Kidney epithelial cell (primary cell): ENCODE measurements at places on chromosomes 11 and 22. TPM values are rescaled to one million over a fixed set of nuclear protein-coding genes. Genes with fewer than 3 reads are reported as not detected.
A peak's percentile ranks its signal among the peaks of the same experiment; 100 is the strongest.

DNA sequence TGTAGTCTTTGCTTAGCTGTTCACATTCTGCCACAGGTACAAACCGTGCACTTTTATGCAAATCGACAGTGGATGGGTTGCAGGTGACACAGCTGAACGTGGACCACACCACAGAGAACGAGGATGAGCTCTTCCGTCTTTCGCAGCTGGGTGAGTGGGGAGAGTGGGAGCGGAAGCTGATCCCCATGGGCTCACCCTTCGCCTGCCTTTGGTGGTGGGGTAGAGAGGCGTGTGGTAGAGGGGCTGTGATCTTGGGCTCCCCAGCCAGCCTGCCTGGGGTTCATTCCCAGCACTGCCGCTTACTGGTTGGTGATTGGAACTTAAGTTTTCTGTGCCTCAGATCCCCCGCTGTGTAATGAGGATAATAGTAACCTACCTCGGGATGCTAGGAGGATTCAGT lies 19.1 kb downstream of the TAB1 start:
- no peak for DNase-seq

- no peak for DNase-seq
Observed at GRCh38 chr11:26095340-26095739, 236.6 kb upstream of the ANO3 start.

IGLL5 gene
- not detected in 2 replicates for total RNA-seq

DNA sequence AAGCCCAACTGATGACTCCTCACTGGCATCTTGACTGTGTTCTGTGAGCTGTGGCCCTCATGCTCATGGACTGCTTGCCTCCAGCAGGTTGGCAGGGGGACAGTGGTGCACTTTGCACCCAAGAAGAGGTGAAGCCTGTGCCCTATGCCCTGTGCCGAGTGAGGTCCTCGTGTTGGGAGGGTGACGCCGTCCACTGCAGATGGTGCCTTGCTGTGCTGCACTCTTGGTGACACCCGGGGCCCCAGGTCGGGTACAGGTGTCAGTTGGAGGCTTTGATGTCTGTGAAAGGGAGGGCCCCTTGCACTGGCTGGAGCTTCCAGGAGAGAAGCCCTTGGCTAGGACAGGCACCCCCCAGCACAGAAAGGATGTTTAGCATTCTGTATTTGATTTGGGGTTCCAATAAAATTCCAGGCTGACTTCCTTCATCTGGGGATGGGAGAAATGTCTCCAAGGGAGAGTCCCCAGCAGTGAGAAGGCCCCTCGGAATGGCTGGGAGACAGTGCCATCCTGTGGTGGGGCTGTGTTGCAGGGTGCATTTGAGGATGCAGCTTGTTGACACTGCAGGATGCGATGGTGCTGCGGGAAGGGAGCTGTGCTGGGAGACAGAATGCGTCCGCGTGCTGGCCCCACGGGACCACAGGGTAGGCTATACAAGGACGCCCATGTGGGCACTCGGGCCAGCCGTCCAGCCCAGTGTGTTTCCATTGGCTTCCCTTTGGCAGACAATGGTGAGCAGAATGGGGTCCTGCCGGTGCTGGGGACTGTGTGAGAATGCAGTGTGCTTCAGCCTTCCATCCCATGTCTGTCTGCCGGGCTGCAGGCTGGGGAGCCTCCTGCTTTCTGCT lies 2.5 kb upstream of the ZDHHC8 start:
- DNase-seq = no peak

OR4D5 gene
- not detected in 2 replicates for total RNA-seq

GRCh38 chr11:71332447-71332846 lies 80.1 kb upstream of the SHANK2 start:
- DNase-seq = no peak

GRCh38 chr11:79492008-79492407 lies 51.2 kb upstream of the TENM4 start:
- no peak for DNase-seq

DNA sequence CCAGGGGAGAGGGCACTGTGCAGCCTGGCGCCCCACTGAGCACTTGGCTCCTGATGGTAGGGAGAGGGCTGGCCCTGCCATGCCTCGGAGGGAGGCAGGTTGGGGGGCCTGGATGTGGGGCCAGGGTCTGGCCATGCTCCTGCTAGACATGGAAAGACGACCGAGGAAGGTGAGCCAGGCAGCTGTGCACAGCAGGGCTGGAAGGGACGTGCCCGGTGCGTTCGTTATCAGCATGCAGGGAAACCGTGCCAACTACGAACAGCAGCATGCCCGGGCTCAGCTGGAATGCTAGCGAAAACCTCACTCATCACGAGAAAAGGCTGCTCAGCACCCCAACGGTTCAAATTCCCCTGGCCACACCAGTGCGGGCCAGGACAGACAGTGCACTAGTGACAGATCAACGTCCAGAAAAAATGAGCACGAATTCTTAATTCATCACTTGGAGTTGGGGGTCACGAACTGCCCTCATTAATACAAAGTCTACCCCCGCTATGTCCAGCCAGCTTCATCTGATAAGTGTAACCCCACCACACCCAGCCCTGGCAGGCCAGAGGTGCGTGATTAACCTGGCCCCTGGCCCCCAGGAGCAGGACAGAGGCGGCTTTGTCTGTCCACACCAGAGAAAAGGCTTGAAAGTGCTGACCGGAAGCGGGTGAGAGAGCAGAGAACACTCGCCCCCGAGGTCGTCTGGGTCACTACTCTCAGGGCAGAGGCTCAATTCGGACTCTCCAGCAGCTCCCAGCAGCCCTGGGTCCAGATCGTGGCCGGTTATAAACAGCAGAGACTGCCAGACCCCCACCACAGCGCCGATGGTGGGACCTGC lies 84.2 kb downstream of the CELSR1 start:
- DNase-seq = no peak

HEPHL1 gene
- not detected in 2 replicates for total RNA-seq

GRCh38 chr11:128205796-128206195 lies 381.6 kb downstream of the ETS1 start:
- no peak for DNase-seq

LRRC55 gene
- total RNA-seq = under 0.01 and 0.04 TPM in 2 replicates

DNA sequence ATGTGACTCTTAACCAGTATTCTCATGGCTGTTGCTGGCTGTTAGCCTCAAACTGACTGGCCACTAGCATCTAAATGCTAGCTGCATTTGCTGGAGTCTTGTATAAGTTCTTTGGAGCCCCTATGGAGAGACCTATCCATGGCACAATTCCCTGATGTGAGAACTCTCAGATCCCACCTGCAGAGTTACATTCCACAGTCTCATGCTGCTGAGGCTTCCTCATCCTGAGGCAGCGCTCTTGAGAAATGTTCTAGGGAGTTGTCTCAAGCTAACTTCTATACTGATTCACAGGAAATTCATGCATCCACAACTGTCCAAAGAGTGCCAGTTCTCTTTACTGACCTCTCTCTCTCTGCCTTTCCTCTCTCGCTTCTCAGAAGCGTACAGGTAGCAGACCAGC lies 218.0 kb upstream of the PITPNB start:
- DNase-seq = no peak

OR5P2 gene
- not detected in 2 replicates for total RNA-seq

DNA sequence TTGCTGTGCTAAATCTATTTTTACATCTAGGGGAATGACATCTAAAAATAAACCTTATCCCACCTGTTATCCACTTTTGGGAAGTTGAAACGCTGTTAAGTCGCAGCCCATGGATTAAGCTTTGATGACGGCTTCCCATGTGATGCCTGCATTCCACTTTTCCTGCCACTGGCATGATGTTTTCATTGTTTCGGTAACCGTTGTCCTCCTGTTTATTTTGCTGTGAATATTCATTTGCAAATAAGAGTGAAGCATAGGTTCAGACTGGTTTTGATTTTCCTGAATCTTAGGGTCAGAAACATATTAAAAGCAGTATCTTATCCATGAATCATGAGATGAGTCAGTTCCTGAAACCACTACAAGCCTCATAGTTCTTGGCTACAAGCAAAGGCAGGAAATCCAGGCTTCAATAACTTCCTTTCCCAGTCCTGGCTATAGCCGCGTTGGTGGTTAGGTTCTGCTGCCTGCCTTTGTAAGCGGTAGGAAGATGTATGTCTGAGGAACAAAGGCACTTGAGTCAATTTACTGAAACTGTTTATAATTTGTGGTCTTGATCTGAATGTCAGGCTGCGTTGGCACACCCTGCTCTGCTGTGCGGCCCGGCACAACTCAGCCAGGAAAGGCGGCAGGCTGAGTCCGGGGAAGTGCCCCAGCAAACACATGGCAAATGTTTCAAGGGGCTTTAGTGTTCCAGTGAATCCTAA lies 19.4 kb downstream of the TEAD1 start:
- DNase-seq = peak; percentile 96

PGA5 gene
- not detected in 2 replicates for total RNA-seq

GRCh38 chr11:7514099-7514591 lies 346 bp downstream of the PPFIBP2 start:
- no peak for DNase-seq

P4HA3 gene
- 0.88 and 1.7 TPM in 2 replicates for total RNA-seq

GRCh38 chr11:78840623-78841022 lies 266.0 kb upstream of the NARS2 start:
- no peak for DNase-seq

DNA sequence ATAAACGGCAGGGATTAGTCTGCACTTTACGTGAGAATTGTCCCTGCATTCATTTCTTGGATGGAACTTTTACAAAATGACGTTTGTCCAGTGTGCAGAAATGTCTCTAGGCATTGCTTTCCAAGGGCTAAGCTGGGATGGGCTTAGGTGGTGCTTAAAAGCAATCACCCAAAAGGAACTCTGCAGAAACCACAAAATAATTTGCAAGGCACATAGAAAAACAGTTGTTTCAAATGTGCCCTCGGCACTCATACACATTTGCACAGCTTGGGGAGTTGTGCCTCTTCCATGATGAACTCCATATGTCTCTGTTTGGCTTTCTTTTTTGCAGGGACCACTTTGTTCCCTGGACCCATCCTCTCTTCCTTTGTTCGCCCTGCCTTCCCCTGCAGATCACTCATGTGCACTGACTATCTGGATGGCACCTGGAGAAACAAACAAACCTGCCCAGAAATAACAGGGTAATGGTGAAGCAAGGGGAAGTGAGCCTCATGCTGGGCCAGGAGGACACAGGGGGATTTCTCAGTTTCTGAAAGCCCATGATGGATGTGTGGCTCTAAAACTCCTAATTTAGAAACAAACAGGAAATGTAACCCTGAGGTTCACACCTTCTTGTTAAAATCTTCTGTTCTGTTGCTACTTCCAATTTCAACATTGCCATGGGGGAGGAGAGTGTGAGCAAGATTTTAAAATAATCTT lies 150.2 kb downstream of the SNX19 start:
- DNase-seq = no peak

DNA sequence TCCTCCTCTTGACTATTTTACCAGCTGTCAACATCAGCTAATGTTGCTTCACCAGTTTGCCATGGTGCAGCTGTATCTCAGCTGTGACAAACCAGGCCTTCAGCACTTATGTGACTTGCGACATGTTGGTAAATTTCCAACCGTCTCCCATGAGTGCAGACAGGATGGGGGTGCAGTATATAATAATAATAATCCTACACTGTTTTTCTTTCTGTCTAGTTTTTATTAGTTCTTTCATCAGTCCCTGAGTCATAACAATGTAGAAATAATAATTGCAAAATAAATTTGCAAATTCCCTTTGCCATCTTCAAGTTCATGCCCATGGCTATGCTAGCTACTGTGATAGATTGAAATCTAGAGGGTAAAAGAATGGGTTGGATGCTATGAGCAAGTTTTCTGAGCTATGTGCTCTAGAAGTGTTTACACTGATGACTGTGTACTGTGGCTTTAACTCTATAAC lies 4.9 kb downstream of the MMP13 start:
- DNase-seq = no peak

CENATAC gene
- 25.4 and 29.8 TPM in 2 replicates for total RNA-seq

DNA sequence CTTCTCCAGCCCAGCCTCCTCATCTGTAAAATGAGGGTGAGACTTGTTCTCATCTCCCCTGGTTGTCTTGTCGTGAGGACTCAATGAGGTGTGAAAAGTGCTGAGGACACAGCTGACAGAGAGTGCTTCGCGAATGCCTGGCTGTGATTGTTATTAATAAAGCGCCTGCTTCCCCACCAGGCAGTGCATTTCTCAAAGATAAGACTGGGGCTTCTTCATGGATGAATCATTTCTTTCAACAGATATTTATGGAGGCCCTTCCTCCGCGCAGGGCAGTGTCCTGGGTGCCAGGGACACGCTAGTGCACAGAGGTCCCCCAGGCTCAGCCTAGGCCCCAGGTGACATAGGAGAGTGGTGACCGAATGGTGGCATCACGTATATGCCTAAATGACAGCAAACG lies 34.3 kb upstream of the SHISAL1 start:
- no peak for DNase-seq

- no peak for DNase-seq
Observed at GRCh38 chr11:132099692-132100091, 729.3 kb downstream of the NTM start.

DNA sequence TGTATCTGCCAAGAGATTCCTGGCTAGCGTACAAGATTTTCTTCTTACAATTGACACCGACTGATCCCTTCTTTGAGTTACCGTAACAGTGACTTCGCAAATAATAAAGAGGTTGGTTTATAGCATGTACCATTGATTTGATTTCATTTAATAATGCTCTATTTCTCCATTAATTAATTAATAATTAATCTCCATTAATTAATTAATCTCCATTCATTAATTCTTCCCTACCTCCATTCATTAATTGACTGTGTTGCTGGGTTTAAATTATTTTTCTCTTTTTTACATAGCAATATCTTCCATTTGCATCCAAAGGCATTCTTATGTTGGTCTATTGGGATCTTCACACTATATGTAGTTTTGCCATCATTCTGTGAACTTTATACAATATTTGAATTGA lies 21.0 kb downstream of the OR5AS1 start:
- no peak for DNase-seq

LMO2 gene
- 0.82 and 2.5 TPM in 2 replicates for total RNA-seq

DNA sequence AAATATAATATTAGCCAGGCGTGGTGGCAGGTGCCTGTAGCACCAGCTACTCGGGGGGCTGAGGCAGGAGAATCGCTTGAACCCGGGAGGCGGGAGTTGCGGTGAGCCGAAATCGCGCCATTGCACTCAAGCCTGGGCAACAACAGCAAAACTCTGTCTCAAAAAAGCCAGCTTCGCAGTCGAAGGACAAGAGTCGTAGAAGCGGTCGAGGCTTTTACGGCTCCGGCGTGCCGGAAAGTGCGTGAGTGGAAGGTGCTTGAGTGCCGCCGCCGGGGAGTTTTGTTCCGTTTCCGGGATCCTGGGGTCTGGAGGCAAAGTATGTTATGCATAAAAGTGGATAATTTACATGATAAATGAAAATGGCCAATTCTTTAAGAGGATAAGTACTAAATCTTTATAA lies 43.6 kb downstream of the SYN3 start:
- DNase-seq = no peak

SIAE gene
- 9.4 and 10.3 TPM in 2 replicates for total RNA-seq
